Fibroblast of skin of right biceps (primary cell): ENCODE measurements at places on chromosomes 6 and 20.
A peak's percentile ranks its signal among the peaks of the same experiment; 100 is the strongest.

- no peak for DNase-seq
Measured at GRCh38 chr6:163543321-163543720, 128.8 kb downstream of the QKI start.

GRCh38 chr6:27161946-27162603 is 85.4 kb upstream of the PRSS16 start:
- peak; percentile 76 for DNase-seq

DNA sequence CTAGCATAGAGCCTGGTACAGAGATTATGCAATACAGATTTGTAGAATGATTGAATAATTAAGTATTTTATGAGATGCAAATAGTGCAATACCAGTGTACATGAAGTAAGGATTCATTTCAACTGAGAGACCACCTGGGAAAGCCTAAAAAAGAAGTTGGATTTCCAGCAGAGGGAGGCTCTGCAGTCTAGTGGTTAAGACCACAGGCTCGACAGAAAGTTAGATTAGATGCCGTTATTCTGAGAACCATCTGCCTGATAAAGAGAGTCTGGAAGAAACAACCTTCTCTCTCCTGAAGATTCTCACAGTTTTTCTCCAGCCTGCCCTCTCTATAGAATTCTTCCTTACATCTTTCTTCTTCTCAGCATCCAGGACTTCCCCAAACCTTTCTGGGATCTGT is 13.6 kb upstream of the TNFRSF21 start:
- no peak for DNase-seq

DNA sequence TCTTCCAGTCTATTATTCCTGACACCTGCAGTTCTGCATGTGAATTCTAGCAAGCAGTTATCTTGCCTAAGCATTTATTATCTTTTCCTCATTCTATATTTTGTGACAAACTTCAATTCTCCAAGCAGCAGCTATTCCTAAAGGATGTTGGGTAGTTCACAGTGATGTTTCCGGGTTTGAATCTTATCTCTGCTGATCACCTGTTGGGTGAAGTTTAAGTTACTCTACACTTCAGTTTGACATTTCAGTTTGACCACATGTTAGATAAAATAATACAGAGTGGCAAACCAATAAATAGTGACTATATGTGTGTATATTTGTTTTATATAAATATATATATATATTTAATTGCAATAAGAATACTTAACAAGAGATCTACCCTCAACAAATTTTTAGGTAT is 168.6 kb downstream of the ADGRG6 start:
- no peak for DNase-seq

GRCh38 chr20:53664121-53664520 is 70.5 kb upstream of the ZNF217 start:
- peak; percentile 33 for DNase-seq

- DNase-seq: no peak
Measured at GRCh38 chr20:8971669-8972316, 97.1 kb upstream of the PLCB4 start.

- no peak for DNase-seq
Measured at GRCh38 chr6:144094731-144095133, 641 bp downstream of the SF3B5 start.

- DNase-seq: peak; percentile 51
Measured at GRCh38 chr6:106315765-106316374, 9.7 kb downstream of the ATG5 start.

DNA sequence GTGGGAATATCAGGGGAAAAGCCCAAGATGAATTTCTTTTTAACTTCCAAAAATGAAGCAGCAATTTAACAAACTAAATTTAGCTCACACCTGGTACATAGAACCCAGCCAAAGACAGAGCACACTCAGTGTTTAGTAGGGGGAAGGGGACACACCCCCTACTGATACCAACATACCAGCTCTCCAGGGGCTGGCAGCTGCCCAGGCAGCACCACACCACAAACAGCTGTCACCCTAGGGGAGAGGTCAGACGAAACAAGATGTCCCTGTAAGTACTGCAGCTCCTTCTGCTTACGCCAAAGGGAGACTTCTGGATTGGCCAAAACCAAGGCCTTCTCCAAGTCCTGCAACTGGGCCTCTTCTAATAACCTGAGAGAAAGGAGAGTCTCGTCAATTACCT is 26.0 kb downstream of the MDN1 start:
- DNase-seq: no peak

GRCh38 chr6:125233202-125233601 is 68.6 kb downstream of the HDDC2 start:
- DNase-seq: no peak

- DNase-seq: peak; percentile 31
Measured at GRCh38 chr6:12818324-12818723, 101.8 kb downstream of the PHACTR1 start.

GRCh38 chr6:27327023-27327738 is 15.1 kb upstream of the POM121L2 start:
- DNase-seq: no peak

- no peak for DNase-seq
Measured at GRCh38 chr6:157562997-157563396, 182.0 kb downstream of the ZDHHC14 start.

- DNase-seq: no peak
Measured at GRCh38 chr6:77568570-77568969, 84.3 kb upstream of the MEI4 start.

GRCh38 chr6:151616091-151616513 is 122.3 kb downstream of the CCDC170 start:
- DNase-seq: no peak

DNA sequence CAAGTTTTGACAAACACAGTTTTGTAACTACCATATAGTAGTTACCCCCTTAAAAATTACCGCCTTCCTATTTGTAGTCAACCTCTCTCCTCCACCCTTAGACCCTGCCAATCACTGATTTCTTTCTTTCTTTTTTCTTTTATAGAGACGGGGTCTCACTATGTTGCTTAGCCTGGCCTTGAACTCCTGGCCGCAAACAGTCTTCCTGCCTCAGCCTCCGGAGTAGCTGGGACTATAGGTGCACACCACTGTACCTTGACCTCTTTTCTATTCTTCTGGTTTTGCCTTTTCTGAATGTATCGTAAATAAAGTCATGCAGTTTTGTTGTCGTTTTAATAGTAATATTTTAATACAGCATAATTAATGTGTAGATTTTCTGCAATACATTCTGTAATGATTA is 460.3 kb downstream of the EPM2A start:
- no peak for DNase-seq

DNA sequence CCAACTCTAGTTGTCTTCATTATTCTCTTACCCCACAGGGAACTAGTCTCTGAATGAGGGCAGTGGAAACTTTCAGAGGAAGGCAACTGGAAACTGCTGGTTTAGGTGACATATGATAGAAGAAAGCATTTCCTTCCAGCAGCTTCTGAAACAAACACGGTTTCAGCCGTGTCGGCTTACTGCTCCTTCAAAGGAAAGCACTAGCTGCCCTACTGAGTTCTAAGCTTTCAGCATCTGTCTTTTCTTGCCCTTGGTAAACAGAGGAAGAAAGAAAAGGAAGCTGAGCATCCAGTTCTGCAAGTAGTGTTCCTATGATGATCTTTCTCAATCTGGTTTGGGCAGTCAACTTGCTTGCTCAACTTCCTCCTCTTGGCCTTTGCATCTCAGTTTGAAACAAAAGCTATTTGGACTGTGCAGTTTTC is 117.5 kb upstream of the CEP85L start:
- DNase-seq: no peak

DNA sequence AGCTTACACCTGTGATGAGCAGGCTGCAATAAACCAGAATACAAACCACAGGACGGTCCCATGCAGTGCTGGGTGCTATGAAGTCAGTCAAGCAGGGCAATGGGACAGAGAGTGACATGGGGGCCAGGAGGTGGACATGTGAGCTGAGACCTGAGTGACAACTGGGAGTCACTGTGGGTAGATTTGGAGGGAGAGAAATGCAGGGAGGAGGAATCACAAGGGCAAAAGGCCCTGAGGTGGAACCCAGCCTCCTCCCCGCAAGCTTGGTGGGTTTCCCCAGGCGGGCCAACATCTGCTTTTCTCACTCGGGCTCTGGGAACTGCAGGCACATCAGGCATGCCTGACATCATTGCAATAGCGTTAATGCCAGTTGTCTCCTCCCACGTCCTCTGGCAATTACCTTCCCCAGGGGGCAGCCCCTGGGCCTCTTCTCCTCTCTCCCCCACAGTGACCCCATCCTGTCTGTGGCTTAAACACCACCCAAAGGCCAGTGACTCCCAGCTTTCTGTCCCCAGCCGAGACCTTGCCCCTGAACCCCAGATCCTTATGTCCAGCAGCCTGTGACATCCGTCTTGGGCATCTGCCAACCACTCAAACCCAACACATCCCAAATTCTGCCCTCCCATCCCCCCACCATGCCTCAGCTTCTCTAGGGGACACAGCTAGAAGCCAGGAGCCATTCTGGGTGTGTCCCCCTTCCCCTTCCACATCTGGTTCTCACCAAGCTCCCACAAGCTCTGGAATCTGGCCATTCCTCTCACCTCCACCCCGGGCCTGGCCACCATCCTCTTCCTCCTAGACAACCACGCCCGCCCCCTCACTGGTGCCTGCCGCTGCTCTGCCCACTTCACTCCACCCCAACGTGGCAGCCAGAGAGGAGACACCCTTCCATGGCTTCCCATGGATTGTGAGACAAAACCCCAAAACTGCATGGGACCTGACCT is 28.2 kb downstream of the PDRG1 start:
- no peak for DNase-seq

DNA sequence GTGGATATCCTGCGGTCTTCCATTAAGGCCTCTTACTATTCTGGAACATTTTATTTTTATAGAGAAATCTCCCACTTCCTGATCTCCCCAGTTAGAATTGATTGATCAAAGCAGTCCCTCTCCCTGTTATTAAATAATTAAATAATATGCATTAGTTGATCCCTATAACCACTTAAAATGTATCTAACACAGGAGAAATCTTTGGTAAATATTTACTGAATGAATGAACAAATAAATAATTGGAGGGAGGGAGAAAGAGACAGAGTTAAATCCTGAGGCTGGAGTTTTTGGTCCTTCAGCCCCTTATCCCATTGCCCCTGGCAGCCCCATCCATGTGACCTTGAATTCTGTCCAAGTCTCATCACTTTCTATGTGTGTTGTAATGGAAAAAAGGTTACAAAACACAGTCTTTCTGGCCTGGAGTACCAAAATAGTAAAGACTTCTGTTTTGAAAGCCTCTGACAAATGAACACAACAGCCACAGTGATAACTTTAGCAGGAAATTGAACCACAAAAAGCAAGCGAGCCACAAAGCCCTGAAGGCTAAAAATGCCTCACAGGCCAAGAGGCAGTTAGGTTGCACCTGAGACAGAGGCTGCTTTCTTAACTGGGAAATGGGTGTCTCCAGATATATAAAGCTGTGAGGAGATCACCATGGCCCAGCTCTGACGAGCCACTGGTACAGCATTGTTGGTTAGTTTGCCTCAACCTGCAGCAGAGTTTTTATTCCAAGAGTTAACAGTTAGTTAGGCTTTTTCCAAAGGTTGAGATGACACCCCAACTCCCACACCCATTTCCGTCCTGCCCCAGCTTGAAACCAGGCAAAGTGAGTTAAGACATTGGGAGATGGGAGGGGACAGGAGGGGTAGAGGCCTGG is 11.3 kb downstream of the NT5E start:
- DNase-seq: peak; percentile 61

- peak; percentile 49 for DNase-seq
Measured at GRCh38 chr6:144566868-144567615, 281.9 kb downstream of the UTRN start.

DNA sequence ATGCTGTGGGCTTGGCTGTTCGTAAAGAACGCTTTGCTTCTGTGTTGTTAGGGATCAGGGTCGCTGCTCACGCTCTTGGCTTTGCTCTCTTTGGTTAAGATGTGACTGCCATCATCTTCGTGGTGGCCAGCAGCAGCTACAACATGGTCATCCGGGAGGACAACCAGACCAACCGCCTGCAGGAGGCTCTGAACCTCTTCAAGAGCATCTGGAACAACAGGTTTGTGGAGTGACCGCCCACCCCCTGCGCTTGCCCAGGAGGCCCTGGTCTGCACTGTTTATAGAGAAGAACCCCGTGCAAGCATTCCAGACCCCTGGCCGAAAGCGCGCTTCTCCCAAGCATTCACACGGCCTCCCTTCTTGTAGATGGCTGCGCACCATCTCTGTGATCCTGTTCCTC is 57.1 kb downstream of the GNAS start:
- DNase-seq: no peak

- peak; percentile 53 for DNase-seq
Measured at GRCh38 chr6:35177157-35177556, 36.0 kb upstream of the TCP11 start.

DNA sequence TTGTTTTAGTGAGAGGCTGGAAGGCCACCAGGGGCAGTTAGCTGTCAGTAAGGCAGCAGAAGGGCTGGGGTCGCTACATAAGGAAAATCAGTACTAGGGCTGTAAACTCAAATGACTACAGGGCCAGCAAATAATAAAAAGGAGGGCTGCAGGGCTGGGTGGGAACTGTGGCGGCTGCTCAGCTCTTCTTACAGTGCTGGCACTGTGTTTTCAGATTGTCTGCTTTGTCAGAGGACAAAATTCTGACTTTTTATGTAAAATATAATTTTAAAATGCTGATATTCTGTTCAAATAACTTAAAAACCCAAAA is 23.2 kb downstream of the HLA-A start:
- DNase-seq: no peak

DNA sequence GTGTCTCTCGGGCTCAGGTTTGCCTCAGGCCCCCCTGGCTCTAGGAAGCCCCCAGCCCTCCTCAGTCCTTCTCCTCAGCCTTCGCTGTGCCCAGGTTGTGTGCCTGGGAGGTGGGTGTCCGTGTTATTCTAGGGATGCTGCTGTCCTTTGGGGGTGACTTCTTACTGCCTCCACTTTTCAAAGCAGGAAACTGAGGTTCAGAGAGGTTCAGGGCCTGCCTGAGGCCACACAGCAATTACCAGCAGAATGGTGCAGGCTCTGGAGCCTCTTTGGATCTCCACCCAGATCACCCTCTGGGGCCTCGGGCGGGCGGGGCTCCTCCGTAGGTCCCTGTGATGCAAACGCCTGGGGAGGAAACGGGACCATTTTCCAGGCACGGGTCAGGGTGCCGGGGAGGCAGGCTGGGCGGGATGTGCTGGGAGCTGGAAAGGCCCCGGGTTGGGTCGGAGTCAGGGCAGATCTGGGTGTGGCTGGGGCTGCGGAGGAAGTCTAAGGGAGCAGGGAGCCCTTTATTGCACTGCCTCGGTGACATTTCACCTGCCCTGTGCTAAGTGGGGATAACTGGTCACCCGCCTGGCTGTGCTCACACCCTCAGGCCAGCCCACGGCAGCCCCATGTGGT is 23.2 kb downstream of the GATA5 start:
- DNase-seq: no peak

DNA sequence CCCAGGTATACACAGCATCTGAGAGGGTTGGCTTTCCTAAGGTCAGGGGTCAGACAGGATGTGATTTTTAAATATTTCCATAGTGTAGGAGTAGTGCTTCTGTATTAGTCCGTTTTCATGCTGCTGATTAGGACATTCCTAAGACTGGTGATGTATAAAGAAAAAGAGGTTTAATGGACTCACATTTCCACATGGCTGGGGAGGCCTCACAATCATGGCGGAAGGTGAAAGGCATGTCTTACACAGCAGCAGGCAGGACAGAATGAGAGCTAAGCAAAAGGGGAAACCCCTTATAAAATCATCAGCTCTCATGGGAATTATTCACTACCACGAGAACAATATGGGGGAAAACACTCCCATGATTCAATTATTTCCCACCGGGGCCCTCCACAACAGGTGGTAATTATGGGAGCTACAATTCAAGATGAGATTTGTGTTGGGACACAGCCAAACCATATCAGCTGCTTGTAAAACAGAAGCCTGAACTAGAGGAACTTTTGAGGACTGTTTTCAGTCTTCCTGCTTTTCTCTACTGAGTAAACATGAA is 91.0 kb upstream of the MEI4 start:
- peak; percentile 0 for DNase-seq

GRCh38 chr20:4109307-4109940 is 94.1 kb upstream of the RNF24 start:
- DNase-seq: no peak
